ENCODE measurements at places on chromosomes 3 and 15.

- DNase-seq: no peak
Observed at GRCh38 chr15:52100807-52101442, 11.7 kb downstream of the BCL2L10 start.

GRCh38 chr15:44261007-44261706, 27.4 kb upstream of the GOLM2 start:
- DNase-seq: peak; percentile 47

GRCh38 chr3:81874738-81875137, 113.3 kb upstream of the GBE1 start:
- no peak for DNase-seq

DNA sequence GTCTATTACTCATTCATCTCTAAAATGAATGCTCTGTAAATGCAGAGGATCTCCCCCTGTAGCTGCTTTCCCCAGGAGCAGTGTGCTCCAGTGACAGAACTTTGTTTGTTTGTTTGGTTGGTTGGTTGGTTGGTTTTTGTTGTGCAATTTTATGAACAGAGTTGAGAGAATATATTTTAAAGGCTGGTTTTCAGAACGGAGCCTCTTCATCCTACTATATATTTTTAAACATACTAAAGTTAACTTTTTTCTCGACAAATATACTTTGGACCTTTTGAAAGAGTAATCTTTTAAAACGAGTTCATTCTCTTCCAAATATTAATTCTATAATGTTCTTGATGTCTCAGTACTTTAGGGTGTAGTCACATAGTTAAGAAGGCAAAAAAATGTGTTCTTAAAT, 20.2 kb downstream of the RYR3 start:
- no peak for DNase-seq

DNA sequence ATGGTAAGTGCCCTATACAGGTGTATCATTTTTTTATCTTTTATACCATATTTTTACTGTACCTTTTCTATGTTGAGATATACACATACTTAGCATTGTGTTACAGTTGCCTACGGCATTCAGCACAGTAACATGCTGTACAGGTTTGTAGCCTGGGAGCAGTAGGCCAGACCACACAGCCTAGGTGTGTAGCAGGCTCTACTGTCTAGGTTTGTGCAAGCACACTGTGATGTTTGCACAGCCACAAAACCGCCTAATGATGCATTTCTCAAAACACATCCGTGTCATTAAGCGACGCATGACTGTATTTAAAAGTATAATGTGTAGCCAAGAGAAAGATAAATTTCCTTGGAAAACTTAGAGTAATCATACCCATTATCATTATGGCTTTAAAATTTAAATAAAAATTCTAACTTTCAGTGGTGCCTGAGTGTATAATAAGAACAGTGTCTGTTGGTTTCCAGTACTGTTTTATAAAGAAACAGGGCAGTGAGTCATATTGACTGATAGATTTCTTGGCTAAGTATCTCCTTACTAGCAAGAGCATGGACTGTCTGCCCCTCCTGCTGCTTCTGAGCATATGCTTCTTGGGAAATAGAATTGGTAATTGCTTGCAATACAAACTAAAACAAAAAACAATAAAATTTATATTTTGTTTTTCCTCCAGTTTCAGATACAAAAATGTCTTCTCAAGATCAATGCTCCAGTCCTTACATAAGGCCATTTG, 18.3 kb downstream of the CALML4 start:
- no peak for DNase-seq

DNA sequence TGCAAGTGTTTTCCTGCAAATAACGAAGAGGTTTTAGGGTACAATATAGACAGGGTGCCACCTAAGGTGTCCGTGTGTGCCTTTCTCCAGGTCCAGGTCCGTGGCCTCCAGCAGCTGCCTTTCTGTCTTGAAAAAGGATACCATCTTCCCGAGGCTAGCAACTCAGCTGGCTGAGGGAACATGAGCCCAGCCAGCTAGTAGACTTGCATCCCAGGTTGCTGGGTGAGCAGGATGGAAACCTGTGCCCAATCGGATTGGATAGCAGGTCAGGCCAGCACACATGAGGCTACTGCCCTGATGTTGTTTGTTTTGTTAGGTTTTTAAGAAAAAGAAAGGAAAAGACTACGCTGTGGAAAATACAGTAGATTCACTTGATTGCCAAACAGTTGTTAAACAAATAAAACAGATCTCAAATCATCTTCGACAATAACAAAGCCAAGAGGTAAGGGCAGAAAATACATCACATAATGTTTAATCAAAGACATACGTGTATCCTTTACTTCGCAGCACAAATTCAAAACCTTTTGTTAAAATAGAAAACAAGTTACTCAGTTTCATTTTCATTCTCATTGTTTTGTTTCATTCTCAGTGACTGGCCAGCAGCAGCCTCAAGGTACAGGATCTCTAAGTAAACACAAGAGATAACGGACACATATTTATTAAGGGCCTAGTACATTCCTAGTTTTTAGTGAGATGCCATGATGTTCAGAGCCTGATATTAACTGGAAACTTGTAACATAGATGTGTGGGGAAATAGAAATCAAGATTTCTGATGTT, 661.2 kb upstream of the NR2F2 start:
- DNase-seq: no peak

DNA sequence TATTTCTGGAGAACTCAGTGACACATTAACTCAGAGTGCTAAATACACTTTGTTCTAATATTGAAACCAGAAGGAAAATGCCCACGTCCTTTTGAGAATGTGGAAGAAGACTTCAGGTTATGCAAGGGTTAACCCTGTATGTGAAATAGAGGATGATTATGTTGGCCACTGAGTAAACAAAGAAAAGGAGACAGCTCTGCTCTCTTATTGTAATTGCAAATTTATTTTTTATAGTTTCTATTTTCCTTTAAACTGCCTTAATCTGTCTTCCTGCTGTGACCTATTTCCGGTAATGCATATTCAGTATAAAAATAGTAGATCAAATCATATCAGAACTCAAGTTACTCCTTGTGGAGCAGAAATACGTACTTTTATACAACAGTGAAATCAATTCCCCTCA, 1239.2 kb downstream of the ROBO2 start:
- DNase-seq: no peak

DNA sequence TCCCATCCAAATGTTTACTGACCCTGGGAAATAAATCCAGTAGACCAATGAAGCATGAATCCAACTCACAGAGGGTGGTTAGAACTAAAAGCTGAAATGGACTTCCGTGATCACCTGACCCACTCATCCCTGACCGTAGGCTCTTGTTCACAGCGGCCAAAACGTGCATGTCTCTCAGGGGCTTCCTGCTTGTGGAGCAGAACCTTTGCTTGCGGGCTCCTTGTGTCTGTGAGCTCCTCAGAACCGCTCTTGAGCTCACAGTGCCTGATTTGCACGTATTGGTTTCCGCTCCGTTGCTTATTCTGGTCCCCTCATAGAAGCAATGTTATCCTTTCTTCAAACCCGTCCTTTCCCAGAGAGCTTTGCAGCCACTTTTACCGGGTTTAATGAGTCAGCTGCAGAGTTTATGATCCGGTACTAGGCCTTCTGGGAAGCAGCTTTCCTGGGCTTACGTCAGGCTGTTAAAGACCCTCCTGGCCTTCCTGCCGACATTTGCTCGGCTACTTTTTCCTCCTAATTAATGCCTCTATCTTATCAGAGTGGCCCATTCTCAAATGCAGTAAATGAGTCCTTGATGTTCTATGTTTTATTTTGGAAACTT, 35.4 kb downstream of the LIPC start:
- DNase-seq: no peak

GRCh38 chr3:138862531-138862923, 27.8 kb upstream of the PIK3CB start:
- DNase-seq: peak; percentile 47

- DNase-seq: no peak
Observed at GRCh38 chr15:83784975-83785374, 131.1 kb downstream of the ADAMTSL3 start.

DNA sequence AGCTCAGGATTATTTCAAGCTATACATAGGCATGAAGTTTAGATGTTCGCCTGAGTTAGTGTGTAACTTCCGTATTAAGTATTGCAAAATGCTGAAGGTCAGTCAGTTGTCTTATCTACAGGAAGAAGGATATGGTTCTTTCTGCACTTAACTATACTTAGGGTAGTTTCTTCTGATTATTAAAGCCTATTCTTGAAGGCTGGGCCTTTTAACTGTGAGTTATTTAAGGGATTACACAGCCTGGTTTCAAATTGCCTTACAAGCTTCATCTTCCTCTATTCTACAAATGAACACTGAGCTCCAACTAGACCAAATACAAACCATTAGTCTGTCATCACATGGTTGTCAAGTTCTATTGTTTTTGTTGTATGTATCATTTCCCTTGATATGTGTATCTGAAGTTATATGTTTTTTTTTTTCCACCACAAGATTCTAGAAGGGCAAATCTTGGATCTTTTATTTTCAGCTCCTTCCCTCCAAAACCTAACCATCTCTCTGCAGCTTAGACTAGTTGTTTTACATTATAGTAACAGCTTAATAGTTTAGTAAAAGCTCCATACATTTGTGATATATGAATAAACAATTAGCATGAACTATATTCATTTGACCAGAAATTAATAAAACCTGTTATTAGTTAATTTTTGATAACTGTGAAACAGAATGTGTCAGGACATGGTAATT, 272.9 kb upstream of the KCNMB2 start:
- no peak for DNase-seq

- no peak for DNase-seq
Observed at GRCh38 chr3:31249545-31249944, 283.2 kb upstream of the STT3B start.

DNA sequence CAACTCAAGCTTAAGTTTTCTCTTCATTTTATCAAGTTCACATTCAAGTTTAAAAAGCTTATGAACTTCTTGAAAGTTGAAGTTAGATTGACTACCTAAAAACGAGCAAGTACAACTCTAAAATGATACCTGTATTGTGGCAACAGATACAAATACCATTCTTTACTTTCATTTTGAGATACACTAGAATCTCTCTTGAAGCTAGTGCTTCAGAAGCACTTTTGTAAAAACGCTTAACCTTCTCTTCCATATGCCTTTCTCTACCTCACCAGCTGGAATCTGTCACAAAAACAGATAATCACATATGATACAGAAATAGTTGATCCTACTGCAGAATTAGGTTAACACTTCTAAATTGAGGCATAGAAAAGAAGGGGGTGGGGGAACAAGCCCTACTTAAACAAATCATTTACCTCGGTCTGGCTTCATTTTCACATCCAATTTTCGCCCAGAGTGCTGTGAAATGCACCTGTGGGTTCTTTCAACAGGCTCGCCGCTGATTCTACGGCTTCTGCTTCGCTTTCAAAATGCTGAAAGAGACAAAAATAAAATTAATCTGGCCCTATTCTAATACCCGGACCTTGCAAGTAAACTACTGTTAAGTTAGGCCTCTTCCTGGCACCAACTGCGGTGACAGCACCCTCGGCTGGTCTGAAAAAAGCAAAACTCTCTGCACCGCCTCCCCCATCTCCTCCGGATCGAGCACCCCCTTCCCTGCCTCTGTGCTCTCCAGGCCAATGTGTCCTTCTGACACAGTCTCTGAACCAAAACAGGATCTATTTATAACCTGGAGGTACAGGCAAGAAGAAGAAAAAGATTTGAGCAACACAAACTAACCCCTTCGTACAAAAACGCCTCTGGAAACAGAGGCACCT, 1.4 kb downstream of the ATOSA start:
- DNase-seq: peak; percentile 53

DNA sequence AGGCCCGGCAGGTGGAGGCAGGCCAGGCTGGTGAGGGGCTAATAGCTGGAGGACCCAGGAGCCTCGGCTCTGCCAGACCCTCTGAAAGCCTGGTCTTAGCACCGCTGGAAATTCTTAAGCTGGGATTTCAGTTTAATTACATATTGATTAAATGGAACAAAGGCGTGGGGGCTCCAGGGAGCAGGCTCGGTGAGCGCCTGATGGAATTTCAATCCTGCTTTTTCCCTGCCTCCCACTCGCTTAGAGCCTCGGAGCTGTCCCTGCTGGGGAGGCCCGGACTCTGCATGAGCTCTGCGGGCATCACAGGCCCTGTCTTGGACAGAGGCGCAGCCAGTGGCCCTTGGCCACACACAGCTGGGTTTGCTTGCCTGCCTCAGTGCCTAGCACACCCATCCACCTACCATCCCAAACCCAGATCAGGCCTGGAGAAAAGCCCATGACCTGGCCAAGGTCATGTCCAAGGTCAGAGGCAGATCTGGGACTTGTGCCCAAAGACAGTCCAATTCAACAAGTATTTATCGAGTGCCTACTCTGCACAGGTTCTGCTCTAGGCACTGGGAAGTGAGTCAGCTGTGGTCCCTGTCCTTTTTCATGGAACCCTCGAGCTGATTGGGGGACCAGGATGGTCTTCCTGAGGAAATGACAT, 40.6 kb downstream of the LINGO1 start:
- DNase-seq: no peak

GRCh38 chr15:101657968-101658784, 6.0 kb upstream of the TM2D3 start:
- no peak for DNase-seq

- DNase-seq: no peak
Observed at GRCh38 chr3:52670621-52671521, 14.8 kb downstream of the PBRM1 start.

DNA sequence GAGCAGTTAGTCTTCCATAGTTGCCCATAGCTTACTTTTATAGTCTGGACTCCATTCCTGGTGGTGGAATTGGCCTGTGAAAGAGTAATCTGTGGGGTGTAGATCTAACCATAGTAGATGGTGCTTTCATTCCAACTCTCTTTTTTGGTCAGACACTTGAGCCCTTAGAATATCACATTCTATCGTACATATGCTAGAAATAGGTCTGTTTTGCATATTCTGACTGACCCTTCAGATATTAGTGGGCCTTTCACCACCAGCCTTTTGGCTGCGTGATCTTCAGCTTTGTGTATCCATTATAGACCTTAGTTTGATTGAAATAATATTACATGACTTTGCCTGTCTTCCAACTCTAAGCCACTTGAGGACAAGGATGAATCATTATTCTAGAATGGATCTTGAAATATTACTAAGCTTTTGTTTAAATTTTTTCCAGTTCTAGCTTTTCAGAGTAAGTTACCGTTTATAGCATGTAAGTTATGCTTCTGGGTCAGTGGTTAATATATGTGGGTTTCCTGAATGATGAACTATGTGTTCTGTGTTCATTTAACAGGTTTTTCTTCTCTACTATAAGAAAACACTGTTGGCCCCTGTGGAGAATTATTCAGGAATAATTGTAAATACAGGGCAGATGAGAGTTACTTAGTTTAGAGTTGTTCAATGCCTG, 8.7 kb downstream of the RAB7A start:
- no peak for DNase-seq

GRCh38 chr3:64184621-64185020, 40.6 kb downstream of the PRICKLE2 start:
- no peak for DNase-seq

DNA sequence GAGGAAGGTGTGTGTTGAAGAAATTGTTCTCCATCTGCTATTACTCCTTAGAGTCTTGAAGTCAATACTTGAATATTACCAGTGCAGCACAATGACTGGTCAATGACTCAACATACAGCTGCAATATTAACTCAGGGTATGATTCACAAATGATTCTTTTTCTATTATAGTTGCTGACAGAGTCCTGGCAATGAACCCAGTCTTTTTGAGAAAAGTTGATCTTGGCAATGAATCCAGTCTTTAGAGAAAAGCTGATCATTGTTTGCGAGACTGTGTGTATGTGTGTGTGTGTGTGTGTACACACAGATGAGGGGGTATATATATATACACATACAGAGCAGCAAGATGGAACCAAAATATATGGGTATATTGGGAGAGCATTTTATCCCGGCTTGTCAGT, 315.1 kb downstream of the ZNF385D start:
- DNase-seq: no peak

All from iPS-NIHi11 (cell line).